ENCODE measurements at places on chromosomes 16 and 17. TPM values are rescaled to one million over a fixed set of nuclear protein-coding genes. Genes with fewer than 3 reads are reported as not detected.

The GPR139 gene
- total RNA-seq = not detected

The EME1 gene
- 9.1 TPM for total RNA-seq

The KCNG4 gene
- total RNA-seq = not detected

The CD300LG gene
- not detected for total RNA-seq

- no peak for DNase-seq
Measured at GRCh38 chr17:64470625-64471024, 21.7 kb downstream of the MILR1 start.

GRCh38 chr17:83084621-83085056 is 5.2 kb downstream of the METRNL start:
- no peak for DNase-seq

DNA sequence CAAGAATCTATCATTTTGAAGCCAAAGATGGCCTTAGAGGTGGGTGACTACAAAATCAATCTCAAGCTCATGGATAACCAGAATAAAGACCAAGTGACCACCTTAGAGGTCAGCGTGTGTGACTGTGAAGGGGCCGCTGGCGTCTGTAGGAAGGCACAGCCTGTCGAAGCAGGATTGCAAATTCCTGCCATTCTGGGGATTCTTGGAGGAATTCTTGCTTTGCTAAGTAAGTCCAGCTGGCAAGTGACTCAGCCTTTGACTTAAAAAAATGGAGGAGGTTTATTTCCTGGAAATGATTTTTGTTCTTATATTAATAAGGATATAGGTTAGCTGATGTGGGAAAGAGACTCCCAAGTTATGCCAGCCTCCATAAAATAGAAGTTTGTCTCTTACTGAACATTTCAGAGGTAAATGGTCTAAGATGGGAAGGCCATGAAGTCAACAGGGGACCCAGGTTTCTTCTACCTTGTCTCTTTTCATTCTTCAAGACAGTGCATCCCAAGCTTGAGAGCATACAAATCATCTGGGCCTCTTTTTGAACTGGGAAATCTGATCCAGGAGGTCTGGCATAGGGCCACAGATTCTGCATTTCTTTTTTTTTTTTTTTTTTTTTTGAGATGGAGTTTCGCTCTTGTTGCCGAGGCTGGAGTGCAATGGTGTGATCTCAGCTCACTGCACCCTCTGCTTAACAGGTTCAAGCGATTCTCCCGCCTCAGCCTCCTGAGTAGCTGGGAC is 19.8 kb upstream of the TANGO6 start:
- no peak for DNase-seq

- DNase-seq = peak; percentile 41
Measured at GRCh38 chr17:1643999-1644492, 1.5 kb downstream of the SCARF1 start.

DNA sequence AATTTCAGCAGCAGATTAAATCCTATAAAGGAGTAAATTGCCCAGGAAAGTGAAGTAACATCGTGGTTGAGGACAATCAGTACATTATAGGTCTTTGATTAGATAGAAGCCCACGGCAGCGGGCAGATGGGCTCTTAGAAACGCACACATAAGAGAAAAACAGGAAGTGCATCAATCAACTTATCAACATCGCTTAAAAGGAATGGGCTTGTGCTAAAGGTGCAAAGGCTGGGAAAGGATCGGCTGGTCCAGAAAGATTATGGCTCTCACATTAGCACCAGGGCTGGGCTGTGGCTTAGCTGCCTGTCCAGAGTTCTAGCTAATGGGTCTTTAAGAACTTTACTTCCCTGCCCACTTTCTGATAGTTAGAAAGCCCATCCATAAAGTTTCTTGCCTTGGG is 292.0 kb upstream of the TNRC6C start:
- no peak for DNase-seq

DNA sequence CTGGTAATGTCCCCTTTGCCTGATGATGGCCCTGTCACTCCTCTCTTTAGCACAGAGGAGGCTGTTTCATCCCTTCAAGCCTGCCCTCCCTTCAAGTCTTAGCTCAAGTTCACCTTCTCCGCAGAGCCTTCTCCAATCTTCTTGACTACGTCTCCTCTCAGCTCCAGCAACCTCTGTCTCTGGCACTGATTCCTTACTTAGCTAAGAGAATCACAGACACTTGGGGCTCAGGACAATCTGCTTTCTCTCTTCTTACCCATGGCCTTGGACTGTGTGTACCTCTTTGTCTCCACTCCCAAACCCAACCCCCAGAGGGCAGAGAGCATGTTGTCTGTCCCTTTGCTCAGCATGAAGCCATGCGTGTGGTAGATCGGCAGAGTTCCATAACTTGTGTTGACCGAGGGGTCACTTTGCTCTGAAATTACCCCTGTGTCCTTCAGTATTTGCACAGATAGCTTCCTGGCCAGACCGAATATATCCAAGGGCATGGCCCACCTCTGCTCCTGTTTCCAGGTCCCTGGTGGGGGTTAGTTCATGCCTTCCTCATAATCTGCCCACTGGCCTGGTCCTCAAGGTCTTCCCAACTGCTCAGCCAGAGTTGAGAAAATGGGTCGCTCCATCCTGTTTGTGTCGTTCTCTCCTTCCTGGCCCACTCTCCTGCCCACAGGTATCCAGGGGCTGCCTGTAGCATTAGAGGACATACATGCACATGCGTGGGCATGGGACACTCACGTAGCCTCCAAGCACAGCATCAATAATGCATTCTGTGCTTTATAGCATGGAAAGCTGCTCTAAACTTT is 41.6 kb downstream of the MAPT start:
- no peak for DNase-seq

DNA sequence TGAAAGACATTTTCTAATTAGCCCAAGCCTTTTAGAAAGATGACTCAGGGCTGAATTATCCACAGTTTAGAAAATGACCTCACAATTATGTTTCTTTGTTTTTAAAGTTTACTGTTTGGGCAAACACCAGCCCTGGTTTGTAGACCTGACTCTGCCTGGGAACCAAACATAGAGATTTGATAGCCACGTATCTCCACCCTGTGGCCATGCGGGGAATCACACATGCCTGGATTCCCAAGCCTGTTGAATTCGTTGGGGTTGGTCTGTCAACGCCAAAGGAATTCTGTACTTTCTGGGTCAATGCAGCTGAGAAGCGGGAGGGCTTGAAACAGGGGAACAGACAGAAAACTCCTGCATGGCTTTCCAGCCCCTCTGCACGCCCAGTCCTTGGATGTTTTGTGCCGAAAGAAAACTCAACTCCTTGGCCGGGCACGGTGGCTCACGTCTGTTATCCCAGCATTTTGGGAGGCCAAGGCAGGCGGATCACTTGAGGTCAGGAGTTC is 26.9 kb downstream of the CD300A start:
- peak; percentile 38 for DNase-seq

- DNase-seq = no peak
Measured at GRCh38 chr17:3795390-3796102, 5.4 kb downstream of the ITGAE start.

GRCh38 chr17:45408611-45409421 is 23.9 kb downstream of the ARHGAP27 start:
- DNase-seq = no peak

DNA sequence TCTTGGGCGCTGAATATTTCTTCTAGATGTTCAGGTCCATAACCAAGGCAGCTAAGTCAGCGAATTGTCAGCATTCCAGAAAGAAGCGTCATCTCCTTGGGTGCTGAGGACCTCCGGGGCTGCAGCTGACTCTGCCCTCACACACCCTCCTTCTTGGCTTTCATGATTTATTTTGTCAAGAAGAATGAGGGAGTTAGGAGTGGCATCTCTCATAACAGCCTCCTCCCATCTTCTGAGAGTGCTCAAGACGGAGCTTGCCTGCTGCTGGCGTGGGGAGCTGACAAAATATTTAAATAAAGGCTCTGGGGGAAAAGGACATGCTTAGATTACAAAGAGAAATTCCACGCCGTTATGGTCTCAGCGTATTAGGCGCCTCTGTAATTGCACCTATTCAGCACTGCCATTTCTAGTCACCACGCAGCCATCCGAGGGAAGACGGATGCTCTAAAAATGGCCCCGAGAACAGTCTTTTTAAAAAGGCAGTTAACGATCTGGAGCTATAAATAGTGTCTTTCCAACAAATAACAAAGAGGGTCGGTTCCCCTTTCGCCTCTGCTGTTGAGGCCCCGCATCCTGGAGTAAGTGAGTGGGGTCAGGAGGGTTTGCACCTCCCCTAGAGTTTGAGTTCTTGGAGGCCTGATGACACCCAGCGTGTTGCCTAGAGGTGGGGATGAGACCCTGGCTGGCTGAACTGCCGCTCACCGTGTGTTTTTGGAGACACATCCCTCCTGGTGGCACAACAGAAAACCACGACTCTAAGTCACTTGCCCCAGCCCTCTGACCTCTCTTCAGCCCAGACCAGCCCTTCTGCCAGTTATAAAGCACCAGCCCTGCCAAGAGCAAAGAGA is 187.0 kb downstream of the CCDC182 start:
- no peak for DNase-seq

DNA sequence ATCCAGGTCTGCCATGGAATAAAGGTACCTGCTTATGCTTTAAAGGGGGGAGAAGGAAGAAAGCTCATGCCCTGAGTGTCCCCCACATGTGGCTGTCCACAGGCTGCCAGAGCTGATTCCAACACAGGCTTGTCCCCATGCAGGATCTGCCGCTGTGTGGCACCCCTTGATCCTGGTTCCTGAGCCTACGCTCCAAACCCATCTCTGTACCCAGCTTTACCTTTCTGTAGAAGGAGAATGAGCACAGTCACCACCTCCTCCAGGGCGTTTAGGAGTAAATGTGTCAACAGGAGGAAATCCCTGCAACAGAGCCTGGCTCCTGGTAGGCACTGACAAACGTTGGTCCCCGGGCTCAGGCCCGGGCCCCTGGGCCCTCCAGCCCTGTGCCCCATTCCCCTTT is 175.6 kb downstream of the RBFOX3 start:
- DNase-seq = no peak

DNA sequence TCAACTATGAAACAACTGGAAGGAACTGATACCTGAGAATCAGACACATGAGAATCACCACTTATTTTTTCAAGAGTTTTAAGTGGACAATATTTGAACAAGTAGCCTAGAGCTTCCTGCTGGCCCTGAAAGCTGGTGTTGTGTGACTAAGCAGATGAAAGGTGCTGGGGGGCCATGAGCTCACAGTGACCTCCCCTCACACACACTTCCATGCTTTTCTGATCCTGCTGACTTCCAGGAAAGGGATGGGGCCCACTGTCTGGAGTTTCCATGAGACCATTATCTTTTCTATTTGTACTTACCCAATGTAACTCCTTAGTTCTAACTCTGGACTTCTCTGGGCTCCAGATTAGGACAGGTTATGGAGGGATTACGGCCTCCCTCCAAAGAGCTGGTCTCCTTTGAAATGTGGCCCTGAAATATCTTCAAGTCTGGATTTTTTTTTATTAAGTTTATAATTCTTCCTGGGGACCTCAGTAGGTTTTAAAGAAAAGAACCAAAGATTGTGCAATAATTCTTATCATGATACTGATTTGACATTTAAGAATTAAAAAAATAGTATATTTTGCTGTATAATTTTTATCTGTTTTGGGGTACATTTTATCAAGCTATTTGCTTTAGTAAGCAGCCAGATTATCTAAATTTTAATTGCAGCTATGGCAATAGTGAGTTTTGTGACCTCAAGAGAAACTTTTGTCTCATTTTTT is 4.9 kb downstream of the CAPNS2 start:
- no peak for DNase-seq

DNA sequence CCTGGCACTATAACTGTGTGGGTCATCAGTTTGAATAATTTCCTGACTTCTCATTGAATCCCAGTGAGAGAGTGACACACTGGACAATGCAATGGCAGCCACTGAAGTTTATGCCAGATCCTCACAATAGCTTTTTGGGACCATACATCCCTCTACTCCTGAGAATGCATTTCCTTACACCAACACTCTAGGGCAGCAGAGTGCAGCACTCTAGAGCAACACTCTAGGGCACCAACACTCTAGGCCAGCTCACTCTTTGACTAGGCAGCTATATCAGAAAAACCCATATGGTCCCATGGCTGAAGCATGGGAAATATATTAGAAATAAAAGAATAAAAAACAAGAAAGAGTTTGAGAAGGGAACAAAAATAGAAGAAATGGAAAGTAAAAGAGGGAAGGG is 309.2 kb downstream of the MAP2K6 start:
- DNase-seq = peak; percentile 25

DNA sequence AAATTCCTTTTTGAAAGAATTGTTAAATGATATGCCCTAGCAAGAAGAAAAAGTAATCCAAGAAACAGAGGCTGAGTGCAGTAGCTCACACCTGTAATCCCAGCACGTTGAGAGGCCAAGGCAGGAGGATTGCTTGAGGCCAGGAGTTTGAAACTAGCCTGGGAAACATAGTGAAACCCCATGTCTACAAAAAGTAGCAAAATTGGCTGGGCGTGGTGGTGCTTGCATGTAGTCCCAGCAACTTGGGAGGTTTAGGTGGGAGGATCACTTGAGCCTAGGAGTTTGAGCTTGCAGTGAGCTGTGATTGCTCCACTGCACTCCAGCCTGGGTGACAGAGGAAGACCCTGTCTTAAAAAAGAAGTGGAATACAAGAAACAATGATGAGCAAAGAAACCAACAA is 56.1 kb downstream of the NT5M start:
- no peak for DNase-seq

- DNase-seq = peak; percentile 59
Measured at GRCh38 chr16:2511128-2511800, 2.5 kb upstream of the ATP6V0C start.

DNA sequence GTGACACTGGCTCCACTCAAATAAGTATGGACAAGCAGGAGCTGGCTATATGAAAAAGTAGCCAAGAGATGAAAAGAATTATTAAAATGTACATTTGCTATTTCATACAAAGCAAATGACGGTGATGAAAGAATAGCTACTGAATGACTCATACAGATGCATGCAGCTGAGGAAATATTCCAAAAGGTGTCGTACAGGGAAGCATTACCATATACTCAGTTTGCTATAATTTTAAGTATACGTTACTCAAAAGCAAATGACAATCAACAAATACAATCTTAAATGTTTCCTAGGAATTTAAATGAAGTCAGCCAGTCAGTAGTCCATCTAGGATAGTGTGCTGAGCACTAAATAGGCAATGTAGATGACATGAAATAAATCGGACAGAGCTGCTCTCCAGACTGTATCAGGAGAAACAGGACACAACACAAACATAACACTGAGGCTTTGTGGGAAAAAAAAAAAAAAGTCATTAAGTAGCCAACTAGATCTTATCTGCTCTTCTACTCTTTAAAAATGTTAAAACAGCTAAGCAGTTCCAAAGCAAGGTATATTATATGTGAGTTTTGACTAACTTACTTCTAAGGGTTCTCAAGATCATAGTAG is 65.0 kb downstream of the NCOR1 start:
- peak; percentile 80 for DNase-seq
